ENCODE measurements at places on chromosomes 13 and 19.

- no peak for DNase-seq
Observed at GRCh38 chr19:40246292-40247073, 20.0 kb upstream of the CCNP start.

DNA sequence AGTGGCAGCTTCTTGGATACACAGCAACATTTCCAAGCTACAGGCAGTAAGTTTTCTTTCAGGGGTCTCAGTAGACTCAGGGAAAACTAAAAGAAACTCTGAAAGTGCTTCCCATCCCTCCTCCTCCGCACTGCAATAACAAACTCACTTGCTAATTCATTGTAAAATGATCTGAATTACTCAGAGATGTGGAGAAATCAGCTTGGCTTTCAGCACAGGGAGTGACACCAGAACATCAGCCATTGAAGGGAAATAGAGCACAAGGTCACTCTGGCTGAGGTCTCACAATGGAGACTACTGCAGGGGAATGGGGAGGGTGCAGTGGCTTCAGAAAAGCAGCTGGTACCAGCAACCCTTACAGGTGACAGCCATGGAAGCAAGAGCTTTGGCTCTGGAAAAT is 137.3 kb upstream of the SERP2 start:
- DNase-seq: no peak

GRCh38 chr13:95697052-95697680 is 20.2 kb downstream of the DNAJC3 start:
- no peak for DNase-seq

- DNase-seq: no peak
Observed at GRCh38 chr13:36619535-36619934, 54.3 kb upstream of the SERTM1 start.

- DNase-seq: no peak
Observed at GRCh38 chr13:21053231-21053630, 8.2 kb downstream of the LATS2 start.

DNA sequence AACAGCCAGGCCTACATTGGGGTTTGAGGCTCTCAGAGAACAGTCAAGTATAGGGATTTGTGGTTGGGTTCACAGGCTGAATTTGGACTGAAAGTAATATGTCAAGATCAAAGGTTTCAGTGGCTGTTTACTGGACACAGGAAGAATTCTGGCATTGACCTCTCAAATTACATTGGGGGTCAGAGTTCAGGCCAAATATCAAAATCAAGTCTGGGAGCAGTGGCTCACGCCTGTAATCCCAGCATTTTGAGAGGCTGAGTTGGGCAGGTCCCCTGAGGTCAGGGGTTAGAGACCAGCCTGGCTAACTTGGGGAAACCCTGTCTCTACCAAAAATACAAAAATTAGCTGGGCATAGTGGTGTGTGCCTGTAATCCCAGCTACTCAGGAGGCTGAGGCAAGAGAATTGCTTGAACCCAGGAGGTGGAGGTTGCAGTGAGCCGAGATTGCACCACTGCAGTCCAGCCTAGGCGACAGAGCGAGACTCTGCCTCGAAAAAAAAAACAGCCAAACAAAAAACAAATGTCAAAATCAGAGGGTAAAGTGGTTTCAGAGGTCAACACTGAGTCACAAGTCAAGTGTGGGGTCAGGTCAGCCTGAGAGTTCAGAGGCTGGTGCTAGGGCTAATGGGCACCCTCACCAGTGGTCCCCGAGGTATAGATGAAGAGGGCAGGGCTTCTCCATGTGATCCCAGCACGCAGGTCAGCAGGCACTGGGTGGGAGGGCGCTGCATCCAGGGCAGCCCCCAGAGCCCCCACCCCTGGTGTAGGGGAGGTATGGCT is 1.5 kb downstream of the SLC27A5 start:
- no peak for DNase-seq
